ENCODE measurements at places on chromosomes 2 and 18.

DNA sequence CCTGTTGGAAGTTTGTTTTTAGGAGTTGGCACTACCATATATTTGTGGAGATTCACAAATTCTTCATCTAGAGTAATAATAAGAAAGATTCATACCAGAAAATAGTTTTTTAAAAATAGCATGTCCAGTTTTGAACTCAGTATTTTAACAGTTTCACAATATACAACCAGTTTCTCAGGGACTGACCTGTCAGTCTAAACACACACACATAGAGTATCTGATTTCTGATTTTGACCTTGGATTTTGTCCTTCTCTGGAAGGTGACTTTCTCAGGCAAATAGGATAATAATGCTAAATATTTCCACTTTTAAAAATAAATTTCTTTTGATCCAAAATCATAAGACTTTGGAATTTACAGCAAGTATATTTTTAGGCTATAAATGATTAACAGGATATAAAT is 32.0 kb downstream of the MFSD6 start:
- no peak for DNase-seq

DNA sequence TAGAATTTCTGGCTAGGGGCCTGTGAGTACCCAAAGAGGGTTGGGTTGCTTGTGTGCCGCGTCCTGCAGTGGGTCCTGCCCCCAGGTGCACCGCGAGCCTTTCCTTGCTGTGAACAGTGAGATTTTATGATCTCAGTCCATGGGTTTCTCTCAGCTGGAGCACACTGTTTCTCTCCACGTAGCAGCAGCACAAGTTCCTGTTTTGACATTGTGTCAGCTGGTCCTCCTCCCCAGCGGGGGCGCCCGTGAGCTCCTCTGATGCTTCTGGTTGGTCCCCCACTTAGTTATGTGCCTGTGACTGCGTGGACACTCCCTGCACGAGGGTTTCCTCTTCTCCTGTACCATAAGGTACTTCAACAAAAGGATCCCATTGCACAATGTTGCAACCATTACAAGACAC is 29.8 kb downstream of the TSHZ1 start:
- DNase-seq, result no peak

DNA sequence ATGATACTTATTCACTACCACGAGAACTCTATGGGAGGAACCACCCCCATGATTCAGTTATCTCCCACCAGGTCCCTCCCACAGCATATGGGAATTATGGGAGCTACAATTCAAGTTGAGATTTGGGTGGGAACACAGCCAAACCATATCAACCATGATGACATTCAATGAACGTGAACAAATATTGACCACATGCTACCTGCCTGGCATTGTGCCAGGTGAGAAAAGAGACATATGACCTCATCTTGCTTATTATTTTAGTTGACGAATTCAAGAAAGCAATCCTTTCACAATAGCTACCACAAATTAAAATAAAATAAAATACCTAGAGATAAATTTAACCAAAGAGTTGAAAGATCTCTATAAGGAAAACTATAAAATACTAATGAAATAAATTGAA is 286.5 kb upstream of the CRIM1 start:
- no peak for DNase-seq

GRCh38 chr2:5885451-5886173 is 193.4 kb downstream of the SOX11 start:
- no peak for DNase-seq

GRCh38 chr2:8030573-8031303 is 651.1 kb upstream of the ID2 start:
- no peak for DNase-seq

GRCh38 chr2:173151671-173152401 is 76.2 kb downstream of the MAP3K20 start:
- DNase-seq, result no peak

- no peak for DNase-seq
These were observed 37.6 kb downstream of the SDC1 start for GRCh38 chr2:20187331-20187730.

- no peak for DNase-seq
These were observed 78.4 kb upstream of the EFEMP1 start for GRCh38 chr2:56001947-56002346.

DNA sequence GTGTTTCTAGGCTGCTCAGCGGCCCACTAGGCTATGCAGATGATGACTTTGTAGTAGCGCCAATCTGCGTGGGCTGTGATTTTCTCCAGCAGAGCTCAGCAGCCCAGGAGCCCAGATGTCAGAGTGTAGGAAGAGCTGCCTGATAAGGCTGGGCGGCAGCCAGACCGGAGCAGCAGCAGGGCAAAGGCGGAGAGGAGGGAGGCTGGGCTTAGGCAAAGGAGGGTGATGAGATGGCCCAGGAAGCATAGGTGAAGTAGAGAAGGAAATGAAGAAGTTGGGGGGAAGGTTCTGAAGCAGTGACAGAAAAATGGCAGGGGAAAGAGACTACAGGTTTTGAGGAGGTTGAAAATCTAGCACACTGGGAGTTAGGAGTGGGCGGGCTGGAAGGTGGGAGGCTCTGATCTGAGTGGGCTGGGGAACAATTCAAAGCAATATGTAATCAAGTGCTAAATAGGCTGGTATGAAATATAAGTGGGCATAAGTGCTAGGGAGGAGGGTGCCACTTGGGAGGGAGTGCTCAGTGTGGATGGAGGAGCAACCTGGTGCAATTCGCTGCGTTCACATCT is 50.6 kb upstream of the STPG4 start:
- no peak for DNase-seq

DNA sequence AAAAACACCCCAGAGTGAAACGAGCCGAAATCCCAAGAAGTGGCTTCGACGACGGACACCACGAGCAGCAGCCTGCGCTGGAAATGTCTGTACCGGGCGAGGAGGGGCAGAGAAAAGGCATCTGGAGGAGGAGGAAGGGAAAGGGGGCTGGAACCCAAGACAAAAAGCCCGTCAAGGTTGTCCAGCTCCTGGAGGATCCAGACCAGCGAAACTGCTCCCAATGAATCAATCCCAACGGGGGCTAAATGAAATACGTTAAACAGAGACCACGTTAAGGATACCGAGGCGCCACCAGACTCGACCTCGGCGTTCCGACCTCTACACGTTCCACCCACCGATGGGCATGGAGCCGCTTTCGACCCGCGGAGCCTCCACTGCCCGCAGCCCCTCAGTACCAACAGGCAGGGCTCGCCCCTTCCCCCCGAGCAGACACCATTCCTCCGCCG is 400 bp downstream of the CCDC88A start:
- peak; percentile 34 for DNase-seq

- no peak for DNase-seq
These were observed 26.1 kb downstream of the KCTD18 start for GRCh38 chr2:200483729-200484198.

DNA sequence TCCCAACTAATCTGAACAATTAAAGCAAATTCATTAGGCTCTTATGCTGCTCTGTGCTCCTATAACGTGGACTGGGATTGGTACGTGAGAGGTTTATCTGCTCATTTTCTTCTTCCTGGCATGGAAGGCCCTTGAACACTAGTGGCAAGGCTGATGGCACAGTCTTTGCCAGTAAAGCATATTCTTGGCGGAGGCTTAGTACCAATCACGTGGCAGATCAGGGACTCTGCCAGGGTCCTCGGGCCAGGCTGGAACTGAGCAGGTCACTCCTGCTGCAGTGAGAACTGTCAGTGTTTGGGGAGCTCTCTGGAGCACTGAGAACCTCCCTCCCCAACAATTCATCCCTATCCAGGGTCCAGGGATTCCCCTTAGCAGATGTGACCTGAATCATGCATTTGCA is 3.7 kb upstream of the ALPK2 start:
- no peak for DNase-seq

DNA sequence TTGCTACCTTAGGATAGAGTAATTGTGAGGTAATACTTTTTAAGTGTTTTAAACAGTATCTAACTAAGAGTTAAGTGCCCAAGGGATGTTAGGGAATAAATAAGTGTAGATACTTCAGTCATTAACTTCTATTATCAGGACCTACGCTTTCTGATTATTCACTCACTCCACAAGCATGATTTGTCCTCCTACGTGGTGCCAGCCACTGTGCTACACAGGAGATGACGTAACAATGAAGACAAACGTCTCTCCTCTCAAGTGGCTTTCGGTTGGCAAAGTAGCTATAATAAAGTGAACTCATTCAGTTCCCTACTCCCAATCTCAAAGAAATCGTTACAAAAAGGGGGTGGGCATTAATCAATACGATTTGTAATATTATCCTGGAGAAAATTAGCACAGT is 100.9 kb upstream of the SETBP1 start:
- no peak for DNase-seq

- no peak for DNase-seq
These were observed 29.2 kb upstream of the STK17B start for GRCh38 chr2:196200557-196200956.

DNA sequence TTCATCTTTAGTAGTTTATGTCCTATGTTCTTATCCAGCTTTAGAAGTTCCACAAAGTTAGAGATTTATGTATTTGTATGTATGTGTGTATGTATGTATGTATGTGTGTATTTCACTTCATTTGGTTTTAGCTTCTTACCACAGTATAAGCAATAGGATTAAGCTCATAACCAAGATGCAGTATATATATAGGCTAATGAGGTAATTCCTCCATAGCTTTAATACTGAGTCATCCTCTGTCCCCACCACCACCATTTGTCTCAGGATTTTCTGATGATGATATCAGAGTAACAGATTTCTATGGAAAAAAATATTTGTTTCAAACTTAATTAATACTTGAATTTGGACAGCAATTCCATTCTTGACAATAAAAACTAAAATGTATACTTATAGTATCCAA is 159.2 kb downstream of the SOX11 start:
- no peak for DNase-seq

All from activated CD4-positive, CD25-positive, alpha-beta regulatory T cell treated with anti-CD3 and anti-CD28 coated beads, Interleukin-2, amount 50 U/mL, for 72 hours (primary cell).